ENCODE measurements at places on chromosomes 12 and 14.

- no peak for DNase-seq
Measured at GRCh38 chr12:111783046-111783445, 16.3 kb downstream of the ALDH2 start.

GRCh38 chr14:94394581-94395207 lies 6.3 kb upstream of the SERPINA1 start:
- DNase-seq: no peak

GRCh38 chr14:54554401-54554800 lies 12.5 kb upstream of the SAMD4A start:
- DNase-seq: no peak

DNA sequence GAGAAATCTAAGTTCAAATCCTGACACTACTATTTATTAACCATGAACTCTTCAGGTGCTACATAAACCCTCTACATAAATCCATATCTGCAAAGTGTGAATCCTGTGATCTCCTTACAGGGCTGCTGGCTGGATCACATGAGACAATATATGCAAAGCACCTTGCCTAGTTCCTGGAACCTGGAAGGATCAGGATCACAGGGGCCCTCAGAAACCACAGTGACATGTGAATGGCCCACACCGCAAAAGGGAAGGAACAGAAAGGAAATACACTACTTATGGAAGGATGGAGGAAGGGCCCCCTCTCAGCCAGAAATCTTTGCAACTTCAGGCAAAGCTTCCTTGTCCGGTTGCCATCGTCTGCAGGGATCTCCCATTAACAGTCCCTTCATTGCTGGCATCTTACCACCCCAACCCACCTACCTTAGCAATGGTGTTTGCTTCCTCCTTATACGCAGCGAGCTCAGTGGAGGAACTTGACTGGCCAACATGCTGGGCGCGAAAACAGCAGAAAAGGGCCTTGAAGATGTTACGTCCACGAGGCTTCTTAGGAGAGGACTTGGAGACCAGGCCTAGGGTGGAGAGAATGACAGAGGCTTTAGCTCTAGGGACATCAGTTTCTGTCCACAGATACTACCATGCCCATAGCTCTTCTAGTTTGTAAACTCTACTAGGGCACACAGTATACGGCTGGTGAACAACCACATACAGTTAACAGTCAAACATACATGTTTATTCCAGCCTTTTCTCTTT lies 10.7 kb upstream of the AVIL start:
- DNase-seq: no peak

DNA sequence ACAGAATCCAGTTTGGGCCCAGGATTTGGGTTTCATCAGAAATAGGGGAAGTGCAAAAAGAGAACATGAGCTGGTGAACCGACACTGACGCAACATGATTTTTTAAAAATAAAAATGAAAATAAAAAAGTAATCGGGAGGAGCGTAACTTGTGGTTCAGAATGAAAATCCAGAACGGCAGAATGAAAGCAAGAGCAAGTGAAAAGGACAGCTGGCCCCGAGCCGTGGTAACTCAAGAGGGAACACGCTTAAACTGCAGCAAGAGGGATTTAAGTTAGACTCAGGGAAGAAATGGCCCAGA lies 1.6 kb downstream of the SLC6A12 start:
- no peak for DNase-seq

DNA sequence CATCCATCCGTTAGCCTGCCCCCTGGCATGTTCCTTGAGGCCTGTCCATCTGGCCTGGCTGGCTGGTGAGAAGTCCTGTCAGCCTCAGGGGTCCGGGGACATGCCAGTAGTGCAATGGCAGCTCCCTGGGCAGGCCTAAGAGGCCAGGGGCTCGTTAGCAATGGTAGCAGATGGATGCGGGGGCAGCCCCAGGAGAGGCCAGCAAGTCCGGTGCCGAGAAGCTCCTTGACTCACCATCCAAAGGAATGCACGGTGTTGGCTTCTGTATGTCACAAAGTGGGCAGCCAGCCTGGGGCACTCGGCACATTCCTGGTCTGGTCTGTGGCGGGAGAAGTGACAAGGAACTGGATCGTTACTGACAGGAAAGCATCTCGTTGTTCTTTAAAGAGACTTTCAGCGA lies 319.9 kb downstream of the CACNA1C start:
- no peak for DNase-seq

- no peak for DNase-seq
Measured at GRCh38 chr12:1326258-1326657, 268.1 kb downstream of the FBXL14 start.

GRCh38 chr12:5364036-5364770 lies 67.7 kb upstream of the NTF3 start:
- no peak for DNase-seq

DNA sequence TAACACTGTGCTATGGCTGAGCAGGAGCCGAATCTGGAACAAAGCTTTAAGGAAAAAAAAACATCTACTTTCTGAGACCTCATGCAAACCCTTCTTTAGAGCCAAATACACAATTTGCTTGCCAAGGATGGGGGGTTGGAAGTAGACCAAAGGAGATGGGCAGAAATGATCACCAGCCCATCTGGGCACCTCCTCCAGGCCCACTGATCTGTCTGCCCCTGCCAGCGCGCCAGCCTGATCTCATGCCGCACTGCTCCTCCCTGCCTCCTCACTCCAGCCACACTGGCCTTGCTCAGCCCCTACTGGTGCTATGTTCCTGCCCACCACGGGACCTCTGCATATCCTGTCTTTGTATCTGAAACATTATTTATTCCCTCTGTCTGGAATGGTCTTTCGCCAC lies 24.8 kb upstream of the RAB35 start:
- no peak for DNase-seq

GRCh38 chr14:67650151-67650550 lies 24.3 kb downstream of the VTI1B start:
- DNase-seq: no peak

GRCh38 chr12:76623931-76624330 lies 64.4 kb upstream of the OSBPL8 start:
- no peak for DNase-seq

- no peak for DNase-seq
Measured at GRCh38 chr12:28443337-28443736, 253.1 kb downstream of the CCDC91 start.

DNA sequence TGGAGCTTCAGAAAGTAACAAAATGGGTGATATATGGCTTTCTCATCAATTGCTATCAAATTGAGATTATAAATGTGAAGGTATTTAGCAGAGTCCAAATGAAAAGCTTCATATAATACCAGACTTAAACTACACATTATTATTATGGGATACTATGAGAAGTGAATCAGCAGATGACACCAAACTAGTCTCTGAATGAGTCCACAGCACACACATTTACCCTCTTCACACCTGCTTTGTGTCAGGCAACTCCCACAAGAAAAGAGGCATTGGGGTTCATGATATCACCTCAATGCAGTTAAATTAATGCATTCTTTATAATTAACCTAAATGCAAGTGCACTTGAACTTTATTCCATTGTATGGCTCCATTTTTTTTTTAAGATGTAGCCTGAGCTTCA lies 330.5 kb downstream of the BCL11B start:
- DNase-seq: no peak

DNA sequence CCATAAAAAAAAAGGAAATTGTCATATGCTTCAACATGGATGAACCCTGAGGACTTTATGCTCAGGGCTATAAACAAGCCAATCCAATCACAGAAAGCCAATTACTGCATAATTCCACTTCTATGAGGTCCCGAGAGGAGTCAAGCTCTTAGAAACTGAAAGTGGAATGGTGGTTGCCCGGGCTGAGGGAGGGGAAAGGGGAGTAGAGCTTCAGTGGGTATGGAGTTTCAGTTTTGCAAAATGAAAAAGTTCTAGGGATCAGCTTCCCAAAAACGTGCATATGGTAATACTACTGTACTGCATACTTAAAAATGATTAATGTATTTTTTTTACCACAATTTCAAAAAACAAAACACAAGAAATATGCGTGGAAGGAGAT lies 52.0 kb downstream of the RNF34 start:
- DNase-seq: no peak

- DNase-seq: no peak
Measured at GRCh38 chr12:49974677-49975317, 2.0 kb downstream of the AQP6 start.

All from SJCRH30 (cell line).